ENCODE measurements at places on chromosomes 11 and 22. TPM values are rescaled to one million over a fixed set of nuclear protein-coding genes. Genes with fewer than 3 reads are reported as not detected.

- H3K36me3 ChIP-seq, result peaks cover 29% of the 10 kb centered on the region
- DNase-seq, result peak; percentile 42
- H3K27ac ChIP-seq, result peak overlapping the region; percentile 20
- peaks cover 81% of the 10 kb centered on the region for H3K4me1 ChIP-seq
Observed at GRCh38 chr22:20520093-20520511, 12.7 kb downstream of the MED15 start.

DNA sequence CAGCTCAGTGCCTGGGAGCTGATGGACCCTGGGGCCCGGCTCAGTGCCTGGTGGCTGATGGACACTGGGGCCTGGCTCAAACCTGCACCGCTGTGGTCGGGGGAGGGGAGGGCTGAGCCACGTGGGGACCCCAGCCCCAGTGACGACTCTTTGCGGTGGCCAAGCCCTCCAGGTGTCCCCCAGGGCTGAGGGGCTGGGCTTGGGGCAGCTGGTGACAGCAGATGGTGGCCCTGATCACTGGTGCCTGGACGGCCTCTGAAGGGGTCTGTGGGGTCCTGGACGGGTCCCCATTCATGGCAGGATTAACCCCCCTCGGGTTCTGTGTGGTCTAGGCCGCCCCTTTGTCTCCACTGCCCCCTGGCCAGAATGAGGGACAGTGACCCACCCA lies 3.4 kb upstream of the MUC5B start:
- DNase-seq, result no peak
- no peak overlapping the region for H3K27ac ChIP-seq
- no peaks in the 10 kb centered on the region for H3K4me1 ChIP-seq
- no peak overlapping the region for H3K4me3 ChIP-seq
- H3K27me3 ChIP-seq, result peaks cover 15% of the 10 kb centered on the region

GRCh38 chr22:36563001-36563400 lies 34.0 kb upstream of the EIF3D start:
- no peak for DNase-seq
- H3K27ac ChIP-seq, result no peak overlapping the region
- peaks cover 29% of the 10 kb centered on the region for H3K27me3 ChIP-seq
- H3K4me3 ChIP-seq, result no peak overlapping the region
- H3K36me3 ChIP-seq, result no peaks in the 10 kb centered on the region
- H3K4me1 ChIP-seq, result no peaks in the 10 kb centered on the region

GRCh38 chr22:45615364-45615763 lies 56.3 kb upstream of the ATXN10 start:
- H3K27ac ChIP-seq, result no peak overlapping the region
- H3K4me3 ChIP-seq, result no peak overlapping the region
- no peaks in the 10 kb centered on the region for H3K36me3 ChIP-seq
- DNase-seq, result no peak

MMP27 gene
- not detected for total RNA-seq

All from activated naive CD4-positive, alpha-beta T cell treated with anti-CD3 and anti-CD28 coated beads for 36 hours (primary cell).